Activated T-helper 9 cell treated with anti-CD3 and anti-CD28 coated beads, Interleukin-2, amount 50 U/mL, for 16 hours (primary cell): ENCODE measurements at places on chromosomes 1 and 21.

DNA sequence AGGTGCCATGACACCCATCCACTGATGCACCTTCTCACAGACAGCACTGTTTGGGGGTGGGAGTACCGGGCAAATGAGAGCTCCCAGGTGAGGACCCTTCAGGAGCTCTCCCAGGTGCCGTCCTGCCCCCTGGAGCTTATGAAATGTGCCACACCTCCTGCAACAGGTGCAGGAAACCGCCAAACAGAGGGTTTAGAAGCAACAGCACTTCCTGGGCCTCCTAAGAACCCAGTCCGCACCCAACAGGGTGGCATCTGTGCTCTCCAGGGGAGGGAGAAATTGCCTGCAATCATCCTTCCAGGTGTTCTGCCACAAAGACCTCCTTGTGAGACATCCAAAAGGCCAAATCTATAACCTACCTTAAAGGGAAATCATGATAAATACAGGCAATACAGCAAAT, 87.7 kb upstream of the ATP1B1 start:
- no peak for DNase-seq

DNA sequence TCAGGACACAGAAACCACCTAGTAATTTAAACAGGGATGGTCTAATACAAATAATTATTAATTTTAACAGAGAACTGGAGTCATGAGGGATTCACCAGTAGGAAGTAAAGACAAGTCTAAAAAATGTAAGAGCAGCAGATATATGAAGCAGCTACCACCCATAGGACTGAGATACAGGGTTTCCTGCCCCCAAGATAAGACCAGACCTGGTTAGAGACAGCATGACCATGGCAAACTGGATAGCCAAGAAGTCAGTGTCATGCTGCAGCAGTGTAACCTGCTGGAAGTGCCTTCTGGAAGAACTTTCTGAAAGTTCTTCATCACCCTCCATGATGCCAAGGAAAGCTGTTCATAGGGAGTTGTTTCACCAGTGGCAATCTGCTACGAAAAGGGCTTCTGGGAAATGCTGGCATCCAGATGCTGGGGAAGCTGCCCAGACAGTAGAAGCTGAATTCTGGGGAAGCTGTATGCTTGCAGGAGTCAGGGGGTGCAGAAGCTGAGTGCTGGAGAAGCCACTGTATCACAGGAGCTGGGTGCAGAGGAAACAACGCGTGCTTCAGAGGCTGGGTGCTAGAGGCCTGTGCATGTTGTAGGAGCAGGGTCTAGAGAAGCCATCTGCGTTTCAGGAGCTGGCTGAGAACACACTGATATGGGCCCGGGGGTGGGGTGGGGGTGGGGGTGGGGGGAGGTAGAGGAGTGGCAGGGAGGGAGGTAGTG, 356.4 kb downstream of the DISC1 start:
- no peak for DNase-seq

GRCh38 chr1:94276988-94277434, 39.6 kb upstream of the ARHGAP29 start:
- no peak for DNase-seq

DNA sequence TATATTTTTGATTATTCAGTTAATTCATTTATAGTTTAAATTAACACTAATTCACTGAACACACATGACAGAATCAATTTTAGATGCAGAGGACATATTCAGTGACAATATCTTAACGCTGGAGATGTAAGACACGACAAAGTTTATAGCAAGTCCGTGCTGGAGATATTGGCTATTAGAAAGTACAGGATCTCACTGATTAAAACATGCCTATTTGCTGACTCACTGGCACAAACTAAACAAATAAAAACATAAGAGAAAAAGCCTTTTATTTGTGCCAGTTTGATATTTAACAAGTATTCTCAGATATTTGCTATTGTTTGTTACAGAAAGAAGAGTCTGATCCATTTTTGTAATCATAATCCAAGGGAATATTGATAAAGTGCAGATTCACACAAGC, 1122.9 kb upstream of the B3GALT2 start:
- DNase-seq = no peak

DNA sequence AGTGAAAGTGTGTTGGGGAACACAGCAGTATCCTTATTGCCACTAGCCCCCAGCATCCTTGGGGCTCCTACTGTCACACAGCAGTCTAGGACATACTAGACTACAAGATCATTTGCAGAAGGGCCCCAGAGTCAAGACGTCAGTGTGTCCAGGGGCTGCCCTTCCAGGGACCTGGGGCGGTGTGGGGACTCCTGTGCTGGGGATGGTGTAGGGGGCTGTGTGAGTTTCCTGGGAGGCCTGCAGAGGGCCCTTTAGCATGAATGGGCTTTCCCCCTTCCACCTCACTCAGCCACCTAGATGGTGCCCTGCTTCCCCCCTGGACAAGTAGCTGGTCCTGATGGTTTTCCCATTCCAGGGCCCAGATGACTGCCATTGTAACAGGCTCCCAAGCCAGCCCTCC, 17.5 kb upstream of the KIF21B start:
- no peak for DNase-seq

DNA sequence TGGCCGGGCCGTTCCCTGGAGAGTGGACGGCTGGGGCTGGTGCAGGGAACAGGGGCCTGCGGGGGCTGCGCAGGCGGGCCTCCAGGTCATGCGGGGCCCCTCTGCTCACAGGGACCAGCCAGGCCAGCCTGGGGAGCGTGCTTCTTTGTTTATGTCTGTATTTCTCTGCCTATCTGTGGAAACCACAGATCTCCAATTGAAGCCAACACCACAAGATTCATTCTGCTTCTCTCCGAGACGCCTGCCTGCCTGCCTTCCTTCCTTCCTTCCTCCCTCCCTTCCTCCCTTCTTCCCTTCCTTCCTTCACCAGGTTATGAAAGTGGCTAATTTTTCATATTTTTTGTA, 39.9 kb upstream of the HMGN1 start:
- DNase-seq = no peak

GRCh38 chr1:51344276-51344601, 13.9 kb upstream of the TTC39A start:
- DNase-seq = no peak

DNA sequence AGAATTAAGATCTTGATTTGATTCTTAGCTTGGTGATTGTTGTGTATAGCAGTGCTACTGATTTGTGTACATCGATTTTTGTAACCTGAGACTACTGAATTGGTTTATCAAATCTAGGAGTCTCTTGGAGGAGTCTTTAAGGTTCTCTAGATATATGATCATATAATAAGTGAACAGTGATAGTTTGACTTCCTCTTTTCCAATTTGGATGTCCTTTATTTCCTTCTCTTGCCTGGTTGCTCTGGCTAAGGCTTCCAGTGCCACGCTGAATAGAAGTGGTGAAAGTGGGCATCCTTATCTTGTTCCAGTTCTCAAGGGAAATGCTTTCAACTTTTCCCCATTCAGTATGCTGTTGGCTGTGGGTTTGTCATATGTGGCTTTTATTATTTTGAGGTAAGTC, 61.5 kb upstream of the LYST start:
- DNase-seq = no peak

DNA sequence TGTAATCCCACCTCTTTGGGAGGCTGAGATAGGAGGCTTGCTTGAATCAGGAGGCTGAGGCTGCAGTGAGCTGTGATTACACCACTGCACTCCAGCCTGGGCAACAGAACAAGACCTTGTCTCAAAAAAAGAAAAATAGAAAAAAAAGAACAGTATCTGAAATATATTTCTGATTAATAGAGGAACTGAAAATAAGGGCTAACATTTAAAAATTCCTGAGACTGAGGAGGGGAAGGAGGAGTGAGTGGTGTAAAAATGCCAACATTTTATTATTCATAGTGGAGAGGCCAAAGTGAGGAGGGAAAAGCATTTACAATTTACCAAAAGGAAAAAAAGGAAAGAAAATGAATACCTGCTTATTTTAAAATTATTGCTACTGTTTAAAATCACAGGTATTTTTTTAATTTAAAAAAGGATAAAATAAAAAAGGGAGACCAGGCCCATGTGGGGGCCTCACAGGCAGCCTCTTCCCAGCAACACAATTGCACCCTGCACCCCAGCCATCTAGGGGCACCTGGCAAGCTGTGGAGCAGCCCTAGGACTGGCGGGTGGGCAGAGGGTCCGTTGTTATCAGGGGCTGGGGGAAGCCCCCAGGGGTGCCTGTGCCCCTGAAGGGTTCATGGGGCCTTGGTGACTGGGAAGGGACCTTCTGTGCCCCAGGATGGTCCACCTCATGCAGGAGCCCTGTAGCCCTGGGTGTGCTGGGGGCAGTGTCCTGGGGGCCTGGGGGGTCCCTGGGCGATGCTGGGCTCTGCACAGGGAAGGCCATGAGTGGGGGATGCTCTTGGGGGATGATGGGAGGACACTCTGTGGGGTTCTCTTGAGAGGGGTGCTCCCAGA, 34.8 kb upstream of the ADARB1 start:
- DNase-seq = no peak

DNA sequence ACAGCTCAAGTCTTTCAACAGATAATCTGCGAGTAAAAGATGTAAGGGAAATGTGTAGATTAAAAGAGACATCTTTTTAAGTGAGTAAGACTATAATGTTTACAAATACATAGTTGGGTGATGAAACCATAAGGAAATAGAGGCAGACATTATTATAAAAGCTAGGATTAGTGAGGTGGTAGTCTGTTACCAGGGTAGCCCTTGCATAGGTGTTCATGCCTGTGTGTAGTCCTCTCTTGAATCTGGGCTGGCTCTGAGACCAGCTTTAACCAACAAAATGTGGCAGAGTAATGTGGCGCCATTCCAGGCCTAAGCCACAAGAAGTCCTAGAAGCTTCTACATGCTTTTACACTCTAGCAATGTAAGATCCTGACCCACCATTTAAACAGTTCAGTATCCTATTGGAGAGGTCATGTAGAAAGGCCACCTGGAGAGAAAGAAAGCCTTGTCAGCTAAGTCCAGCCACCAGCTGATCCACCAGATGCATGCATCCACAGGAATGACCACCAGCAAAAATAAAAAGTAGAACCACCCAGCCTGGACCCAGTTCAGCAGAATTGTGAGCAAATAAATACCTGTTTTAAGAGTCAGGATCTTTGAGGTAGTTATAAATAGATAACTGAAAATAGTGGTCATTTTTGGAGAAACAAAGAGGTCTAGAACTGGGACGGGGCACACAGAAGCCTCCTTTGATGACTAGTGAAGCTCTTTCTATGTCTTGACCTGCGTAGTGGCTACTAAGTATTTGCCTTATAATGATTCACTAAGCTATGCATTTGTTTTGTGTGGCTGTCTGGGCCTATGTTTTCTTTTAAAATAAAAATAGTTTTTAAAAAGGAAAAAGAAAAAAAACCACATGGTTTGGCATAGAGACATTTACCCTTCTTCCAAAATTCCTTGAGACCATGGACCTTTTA, 8.1 kb downstream of the NIBAN1 start:
- no peak for DNase-seq

- no peak for DNase-seq
Observed at GRCh38 chr1:233615571-233615970, 1.7 kb downstream of the KCNK1 start.

- DNase-seq = no peak
Observed at GRCh38 chr1:210724768-210725167, 396.1 kb downstream of the HHAT start.

DNA sequence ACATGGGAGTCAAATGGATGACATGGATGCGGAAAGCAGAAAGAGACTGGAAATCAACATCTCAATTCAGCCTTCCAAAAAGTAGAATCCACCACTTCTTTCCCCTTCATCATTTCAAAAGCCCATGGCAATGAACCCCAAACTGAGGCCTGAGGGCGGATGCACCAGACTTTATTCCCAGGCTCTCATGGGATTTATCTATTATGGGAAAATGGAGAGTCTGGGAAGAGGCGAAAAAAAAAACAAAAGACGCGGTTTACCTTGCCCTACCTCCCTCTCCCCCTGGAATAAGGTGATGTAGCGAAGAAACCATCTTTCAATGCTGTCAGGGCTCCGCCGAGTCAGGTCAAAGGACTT, 624 bp downstream of the KIFAP3 start:
- no peak for DNase-seq

- no peak for DNase-seq
Observed at GRCh38 chr1:226216056-226216455, 7.4 kb upstream of the MIXL1 start.

DNA sequence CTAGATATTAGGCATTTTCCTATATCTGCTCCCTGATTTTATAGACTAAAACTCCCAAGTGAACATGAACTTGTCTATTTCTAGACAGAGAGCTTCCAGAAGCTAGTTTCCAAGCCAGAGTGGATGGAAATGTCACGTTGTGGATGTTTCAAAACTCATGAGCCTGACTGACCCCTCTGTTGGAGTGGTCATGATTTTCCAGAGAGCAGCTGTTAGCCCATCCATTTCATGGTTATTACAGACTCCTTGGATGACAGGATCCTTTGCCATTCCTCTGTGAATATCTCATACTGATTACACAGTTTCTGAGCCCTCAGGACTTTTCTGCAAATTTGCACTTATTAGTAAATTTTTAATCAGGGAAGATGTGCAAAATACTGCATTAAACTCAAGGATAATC, 76.8 kb upstream of the ATF3 start:
- DNase-seq = no peak

DNA sequence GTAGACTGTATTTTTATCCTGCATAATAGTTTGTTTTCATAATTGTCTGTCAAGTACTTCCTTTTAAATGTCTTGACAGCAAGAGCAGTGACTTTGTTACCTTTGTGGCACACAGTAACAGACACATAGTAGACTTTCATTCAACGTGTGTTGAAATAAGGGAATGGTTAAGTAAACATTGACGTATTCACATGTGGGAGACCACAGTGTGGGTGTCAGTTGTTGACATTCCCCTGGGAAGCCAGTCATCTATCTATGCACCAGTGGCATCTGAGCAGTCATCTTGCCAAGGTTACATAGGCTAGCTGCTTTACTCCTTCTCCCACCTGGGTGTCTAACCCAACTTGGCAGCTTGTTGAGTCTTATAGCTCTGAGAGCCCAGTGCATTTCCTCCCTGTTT, 1.4 kb upstream of the NUP133 start:
- DNase-seq = no peak

GRCh38 chr1:5730272-5731109, 261.7 kb downstream of the NPHP4 start:
- no peak for DNase-seq

DNA sequence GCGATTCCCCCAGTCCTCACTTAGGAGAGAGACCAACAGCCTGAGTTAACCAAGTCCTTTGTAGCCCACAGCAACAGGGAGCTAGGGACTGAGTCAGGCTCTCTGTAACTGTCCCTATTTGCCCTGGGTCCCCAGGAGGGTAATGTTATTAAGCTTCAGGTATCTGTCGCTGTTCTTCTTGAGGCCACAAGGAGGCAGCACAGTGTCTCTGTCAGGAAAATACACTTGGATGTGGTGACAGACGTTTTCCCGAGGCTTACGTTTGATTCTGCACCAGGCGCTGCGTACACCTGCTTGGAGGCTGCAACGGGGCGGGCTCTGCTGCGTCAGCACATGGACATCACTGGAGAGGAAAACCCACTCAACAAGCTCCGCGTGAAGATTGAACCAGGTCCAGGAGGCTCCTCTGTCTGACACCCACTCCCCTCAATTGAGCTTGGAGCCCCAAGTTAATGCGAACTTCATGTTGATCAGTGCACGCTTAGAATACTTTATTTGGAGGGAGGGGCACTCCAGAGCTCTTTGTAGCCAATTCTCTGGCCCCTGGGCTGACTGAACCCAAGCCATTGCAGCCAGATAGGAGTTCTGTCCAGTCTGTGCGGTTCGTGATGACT, 10.7 kb upstream of the ELF3 start:
- DNase-seq = no peak
